ENCODE measurements at places on chromosomes 1 and 21.

- no peak for DNase-seq
Measured at GRCh38 chr21:45929449-45929848, 52.1 kb upstream of the COL6A1 start.

GRCh38 chr1:47593013-47593568 is 155.2 kb downstream of the FOXD2 start:
- DNase-seq, result no peak

DNA sequence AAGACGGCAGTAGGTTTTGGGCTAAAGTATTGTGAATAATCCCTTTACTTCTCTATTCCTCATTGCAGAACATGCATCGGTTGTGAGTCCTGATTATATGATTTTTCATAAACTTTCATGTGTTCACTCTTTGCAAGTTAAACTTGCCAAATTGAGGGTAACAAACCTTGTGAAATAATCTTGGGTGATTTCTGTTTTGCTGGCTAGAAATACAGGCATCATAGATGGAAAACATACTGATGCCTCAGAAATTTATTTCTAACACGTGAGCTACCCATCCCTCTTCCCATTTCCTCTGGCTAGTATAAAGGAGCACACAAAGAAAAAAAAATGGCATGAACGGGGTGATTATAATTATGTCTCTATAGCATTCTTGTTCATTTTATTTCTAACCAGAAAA is 39.6 kb downstream of the RGS5 start:
- DNase-seq, result no peak

GRCh38 chr1:159936273-159936904 is 9.0 kb downstream of the IGSF9 start:
- DNase-seq, result peak; percentile 72

- no peak for DNase-seq
Measured at GRCh38 chr1:104341944-104342343, 592.2 kb downstream of the AMY1C start.

- DNase-seq, result peak; percentile 50
Measured at GRCh38 chr1:52127181-52128180, 14.4 kb upstream of the ZFYVE9 start.

DNA sequence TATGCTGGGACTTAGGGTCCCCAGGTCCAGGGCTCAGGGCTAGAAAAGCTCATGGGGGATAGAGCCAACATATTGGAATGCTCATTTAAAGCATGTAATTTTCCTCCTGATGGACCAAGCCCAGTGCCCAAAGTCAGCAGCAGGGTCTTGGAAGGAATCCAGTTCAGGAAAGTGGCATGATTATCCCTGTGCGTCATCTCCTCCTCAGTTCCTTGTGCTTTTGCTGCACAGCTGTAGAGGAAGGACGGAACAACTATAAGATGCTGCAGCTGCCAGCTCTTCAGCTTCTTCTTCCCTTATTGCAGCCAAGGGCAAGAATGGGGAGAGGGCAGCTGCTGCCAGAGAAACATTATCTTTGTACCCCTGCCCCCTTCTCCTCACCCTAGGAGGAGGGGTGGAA is 58.4 kb downstream of the OVGP1 start:
- DNase-seq, result no peak

DNA sequence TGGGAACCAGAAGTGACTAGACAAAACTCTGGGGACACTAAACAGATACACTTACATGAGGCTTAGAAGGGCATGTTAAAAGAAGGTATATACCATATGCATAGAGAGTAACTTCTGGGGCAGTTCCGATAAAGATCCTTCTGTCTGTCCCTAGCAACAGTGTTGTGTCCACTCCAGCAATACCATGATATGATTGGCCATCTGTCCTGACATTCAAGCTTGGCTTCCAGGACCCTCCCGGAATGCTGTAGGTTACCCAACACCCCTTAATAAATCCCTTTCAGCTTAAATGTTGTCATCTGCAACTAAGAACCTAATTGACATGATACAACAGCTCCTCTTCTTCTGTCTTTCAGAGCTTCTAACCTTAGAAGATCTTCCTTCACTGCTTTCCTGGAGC is 307.7 kb downstream of the OMA1 start:
- DNase-seq, result no peak

GRCh38 chr1:169261884-169262283 is 105.7 kb downstream of the NME7 start:
- no peak for DNase-seq

- no peak for DNase-seq
Measured at GRCh38 chr1:85846706-85847105, 138.5 kb upstream of the ZNHIT6 start.

GRCh38 chr1:193241132-193241827 is 54.9 kb upstream of the B3GALT2 start:
- peak; percentile 37 for DNase-seq

DNA sequence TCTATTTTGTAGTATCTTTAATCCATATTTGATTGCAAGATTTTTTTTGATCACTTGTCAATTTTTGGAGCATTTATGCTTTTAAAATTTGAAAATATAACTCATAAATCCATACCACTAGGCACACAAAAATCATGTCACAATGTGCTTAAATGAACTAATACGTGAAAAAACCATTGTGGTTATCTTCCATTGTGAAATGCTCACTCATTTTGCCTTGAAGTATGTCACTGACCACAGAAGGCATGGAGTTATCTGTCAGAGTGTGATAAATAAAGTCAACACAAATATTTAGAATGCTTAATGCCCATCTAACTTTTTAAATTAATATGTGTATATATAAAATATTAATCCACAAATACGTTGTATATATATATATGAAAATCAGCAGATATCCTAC is 347.2 kb downstream of the PTPRC start:
- DNase-seq, result no peak

DNA sequence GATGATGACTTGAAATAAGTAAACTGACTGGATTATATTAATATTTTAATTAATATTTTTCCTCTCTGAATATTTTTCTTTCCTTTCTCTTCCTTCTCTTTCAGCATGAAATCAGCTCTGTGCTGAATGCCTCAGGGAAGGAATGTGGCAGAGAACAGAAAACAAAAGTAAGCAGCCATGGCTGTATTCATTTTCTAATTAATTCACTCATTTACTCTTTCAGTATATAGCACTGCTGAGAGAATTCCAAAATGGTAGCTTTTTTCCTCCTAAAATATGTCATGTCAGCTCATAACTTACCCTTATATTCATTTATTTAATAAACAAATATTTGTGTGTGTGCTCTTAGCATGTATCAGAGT is 522.5 kb downstream of the PTPRC start:
- DNase-seq, result no peak

DNA sequence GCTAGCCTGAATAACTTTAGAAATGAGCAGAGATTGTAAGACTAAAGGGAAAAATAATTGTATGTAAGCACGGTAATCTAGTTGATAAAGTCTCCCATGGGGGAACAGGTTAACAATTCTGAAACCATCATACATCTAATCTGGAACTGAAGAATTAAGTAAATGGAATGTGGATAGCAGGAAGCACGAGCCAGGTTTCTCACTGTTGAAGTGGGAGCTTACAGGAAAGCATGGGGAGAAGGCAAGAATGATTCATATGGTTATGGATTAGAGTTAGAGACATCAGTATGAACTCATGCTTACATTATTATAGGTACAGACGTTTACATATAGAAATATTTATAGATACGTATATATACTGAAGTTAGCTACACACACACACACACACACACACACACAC is 83.0 kb downstream of the LEPR start:
- no peak for DNase-seq

- DNase-seq, result no peak
Measured at GRCh38 chr1:10575616-10576015, 100.9 kb downstream of the PEX14 start.

GRCh38 chr1:240199758-240200645 is 108.3 kb downstream of the FMN2 start:
- no peak for DNase-seq

DNA sequence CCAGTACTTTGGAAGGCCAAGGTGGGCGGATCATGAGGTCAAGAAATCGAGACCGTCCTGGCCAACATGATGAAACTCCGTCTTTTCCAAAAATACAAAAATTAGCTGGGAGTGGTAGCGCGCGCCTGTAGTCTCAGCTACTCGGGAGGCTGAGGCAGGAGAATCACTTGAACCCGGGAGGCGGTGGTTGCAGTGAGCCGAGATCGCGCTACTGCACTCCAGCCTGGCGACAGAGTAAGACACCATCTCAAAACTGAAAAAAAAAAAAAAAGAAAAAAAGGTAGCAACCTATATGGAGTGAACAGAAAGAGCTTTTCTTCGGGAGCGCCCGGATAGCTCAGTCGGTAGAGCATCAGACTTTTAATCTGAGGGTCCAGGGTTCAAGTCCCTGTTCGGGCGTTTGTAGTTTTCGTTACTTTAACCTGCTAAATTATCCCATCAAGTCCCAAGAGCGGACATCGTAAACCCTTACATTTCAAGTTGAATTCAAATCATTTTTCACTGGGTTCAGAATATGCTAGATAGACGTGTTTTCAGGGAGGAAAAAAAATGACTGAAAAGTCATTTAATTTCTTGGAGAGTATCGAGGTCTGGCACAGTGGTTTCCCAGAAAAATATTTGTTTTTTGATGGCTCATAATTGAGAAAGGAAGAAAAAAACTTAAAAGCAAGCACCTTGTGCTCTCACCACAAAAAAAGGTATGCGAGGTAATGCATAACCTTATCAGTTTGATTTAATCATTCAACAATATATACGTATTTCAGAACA is 9.8 kb upstream of the MDM4 start:
- peak; percentile 93 for DNase-seq

- DNase-seq, result peak; percentile 31
Measured at GRCh38 chr1:230609208-230609607, 33.1 kb upstream of the COG2 start.

GRCh38 chr21:25490742-25491141 is 116.5 kb downstream of the MRPL39 start:
- DNase-seq, result peak; percentile 33

GRCh38 chr1:208158640-208159554 is 85.3 kb downstream of the PLXNA2 start:
- DNase-seq, result no peak

GRCh38 chr1:229046251-229046853 is 224.6 kb upstream of the RAB4A start:
- DNase-seq, result no peak

DNA sequence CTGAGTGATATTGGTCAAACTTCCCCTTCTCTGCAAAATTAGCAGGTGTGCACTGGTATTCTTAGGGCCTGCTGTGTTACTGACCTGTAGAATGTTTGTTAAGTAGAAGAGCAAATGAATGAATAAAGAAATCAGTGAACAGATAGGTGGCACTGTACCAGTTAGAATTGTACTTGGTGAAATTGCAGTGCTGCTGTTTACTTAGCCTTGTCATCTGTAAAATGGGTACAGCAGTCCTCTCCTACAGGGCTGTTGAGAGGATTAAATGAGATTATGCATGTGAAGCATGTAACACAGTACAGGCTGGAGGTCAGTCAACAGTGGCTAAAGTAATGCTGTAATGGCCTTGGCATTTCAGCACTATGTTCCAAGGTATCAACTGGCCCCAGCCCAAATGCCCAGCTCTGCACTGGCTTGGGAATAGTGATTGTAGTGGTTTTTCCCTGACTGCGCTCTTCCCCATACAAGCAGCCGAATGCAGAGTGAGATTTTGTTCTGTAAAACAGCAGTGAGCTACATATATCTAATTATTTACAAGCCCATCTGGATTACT is 10.5 kb downstream of the VANGL1 start:
- no peak for DNase-seq

- DNase-seq, result no peak
Measured at GRCh38 chr1:216612291-216612690, 110.9 kb downstream of the ESRRG start.

GRCh38 chr1:214332946-214333798 is 52.2 kb downstream of the SMYD2 start:
- peak; percentile 48 for DNase-seq
